ENCODE measurements at places on chromosomes 6 and 20. TPM values are rescaled to one million over a fixed set of nuclear protein-coding genes. Genes with fewer than 3 reads are reported as not detected.

The STMND1 gene
- 0.27 TPM for total RNA-seq

The WFDC12 gene
- not detected for total RNA-seq

DNA sequence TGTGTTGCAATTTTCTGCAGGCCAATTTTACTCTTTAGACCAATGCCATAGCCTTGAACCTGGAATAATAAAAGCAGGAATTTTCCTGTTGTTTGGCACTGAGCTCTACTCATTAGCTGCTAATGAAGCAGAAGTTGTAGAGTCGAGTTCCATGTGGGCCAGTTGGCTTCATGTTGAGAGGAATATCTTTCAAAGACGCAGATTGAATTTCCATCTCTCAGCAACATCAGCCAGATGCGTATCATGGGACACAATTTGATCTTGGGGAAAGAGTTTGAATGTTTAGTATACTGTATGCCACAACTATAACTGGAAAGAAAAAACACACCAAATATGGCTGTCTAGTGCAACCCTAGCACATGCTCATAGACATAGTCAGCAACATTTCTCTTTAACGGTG, 259.6 kb downstream of the BCKDHB start:
- no peaks in the 10 kb centered on the region for H3K36me3 ChIP-seq
- H3K27me3 ChIP-seq: no peaks in the 10 kb centered on the region
- H3K4me1 ChIP-seq: peaks cover 5% of the 10 kb centered on the region
- no peak overlapping the region for H3K4me3 ChIP-seq
- DNase-seq: no peak

DNA sequence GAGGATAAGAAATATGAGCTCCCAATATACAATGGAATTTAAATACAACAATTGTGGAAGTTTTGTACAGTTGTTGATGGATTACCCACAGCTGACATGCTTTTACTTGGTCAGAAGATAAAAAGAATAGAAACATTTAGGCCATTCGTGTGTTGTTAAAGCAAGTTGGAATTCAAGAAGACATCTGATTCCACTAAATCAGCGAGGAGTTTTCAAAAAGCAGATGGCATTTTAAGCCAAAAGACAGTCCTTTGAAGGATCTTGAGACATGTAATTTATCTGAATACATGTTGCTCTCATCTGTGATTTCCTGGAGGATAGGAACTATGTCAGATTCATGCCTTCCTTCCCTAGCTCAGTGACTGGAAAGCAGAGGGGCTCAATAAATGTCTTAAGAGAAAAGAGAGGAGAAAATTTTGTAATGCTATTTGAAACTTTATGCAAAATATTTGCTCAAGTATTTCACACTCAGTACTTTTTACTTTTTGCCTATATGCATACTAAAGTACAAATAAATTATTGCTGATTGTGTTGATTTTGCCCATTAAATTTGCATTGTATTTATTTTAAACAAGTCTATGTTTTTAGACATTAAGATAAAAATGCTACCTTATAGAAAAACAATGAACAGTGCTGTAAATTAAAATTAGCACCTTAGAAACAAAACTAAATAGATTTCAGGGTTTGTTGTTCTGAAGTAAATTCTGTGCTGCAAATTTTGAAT, 733.8 kb upstream of the FLRT3 start:
- DNase-seq: no peak
- no peak overlapping the region for H3K27ac ChIP-seq
- no peaks in the 10 kb centered on the region for H3K4me1 ChIP-seq

DNA sequence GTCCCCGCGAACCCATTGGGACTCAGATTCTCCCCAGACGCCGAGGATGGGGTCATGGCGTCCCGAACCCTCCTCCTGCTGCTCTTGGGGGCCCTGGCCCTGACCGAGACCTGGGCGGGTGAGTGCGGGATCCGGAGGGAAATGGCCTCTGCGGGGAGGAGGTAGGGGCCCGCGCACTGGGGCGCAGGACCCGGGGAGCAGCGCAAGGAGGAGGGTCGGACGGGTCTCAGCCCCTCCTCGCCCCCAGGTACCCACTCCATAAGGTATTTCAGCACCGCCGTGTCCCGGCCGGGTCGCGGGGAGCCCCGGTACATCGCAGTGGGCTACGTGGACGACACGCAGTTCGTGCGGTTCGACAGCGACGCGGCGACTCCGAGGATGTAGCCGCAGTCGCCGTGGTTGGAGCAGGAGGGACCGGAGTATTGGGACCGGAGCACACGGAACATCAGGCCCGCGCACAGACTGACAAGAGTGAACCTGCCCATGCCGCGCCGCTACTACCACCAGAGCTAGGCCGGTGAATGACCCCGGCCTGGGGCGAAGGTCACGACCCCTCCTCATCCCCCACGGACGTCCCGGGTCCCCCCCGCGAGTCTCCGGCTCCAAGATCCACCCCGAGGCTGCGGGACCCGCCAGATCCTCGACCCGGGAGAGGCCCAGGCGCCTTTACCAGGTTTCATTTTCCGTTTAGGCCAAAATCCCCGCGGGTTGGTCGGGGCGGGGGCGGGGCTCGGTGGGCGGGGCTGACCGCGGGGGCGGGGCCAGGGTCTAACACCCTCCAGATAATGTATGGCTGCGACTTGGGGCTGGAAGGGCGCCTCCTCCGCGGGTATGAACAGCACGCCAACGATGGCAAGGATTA, 15.7 kb upstream of the HLA-A start:
- peak; percentile 81 for DNase-seq
- no peaks in the 10 kb centered on the region for H3K4me1 ChIP-seq
- no peaks in the 10 kb centered on the region for H3K36me3 ChIP-seq
- H3K4me3 ChIP-seq: peak overlapping the region; percentile 48
- no peaks in the 10 kb centered on the region for H3K27me3 ChIP-seq

- no peaks in the 10 kb centered on the region for H3K27me3 ChIP-seq
- no peak for DNase-seq
- H3K36me3 ChIP-seq: no peaks in the 10 kb centered on the region
- H3K4me3 ChIP-seq: no peak overlapping the region
These were observed 37.0 kb upstream of the SAMHD1 start for GRCh38 chr20:36988494-36988966.

- peaks cover 25% of the 10 kb centered on the region for H3K36me3 ChIP-seq
- no peak for DNase-seq
- no peak overlapping the region for H3K4me3 ChIP-seq
- no peak overlapping the region for H3K27ac ChIP-seq
- no peaks in the 10 kb centered on the region for H3K4me1 ChIP-seq
These were observed 24.7 kb downstream of the ENTPD6 start for GRCh38 chr20:25220021-25220730.

GRCh38 chr6:3359973-3360726, 96.7 kb downstream of the SLC22A23 start:
- no peaks in the 10 kb centered on the region for H3K36me3 ChIP-seq
- H3K27ac ChIP-seq: no peak overlapping the region

DNA sequence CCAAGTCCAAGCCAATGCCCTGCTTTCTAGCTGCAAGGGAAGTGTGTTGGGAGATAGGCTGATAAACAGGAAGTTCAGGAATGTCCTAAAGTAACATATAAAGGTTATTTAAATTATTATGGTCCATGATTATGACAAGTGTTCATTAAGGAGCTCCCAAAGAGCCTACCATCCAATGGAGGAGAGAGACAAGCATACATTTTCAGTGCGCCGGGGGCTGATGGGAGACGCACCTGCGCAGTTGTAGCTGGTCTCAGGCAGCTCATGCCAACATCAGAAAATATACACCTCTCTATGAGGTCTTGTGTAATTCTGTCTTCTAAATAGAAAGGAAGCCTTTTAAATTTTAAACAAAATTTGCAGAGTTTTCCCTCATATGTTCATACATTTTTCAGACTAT, 12.6 kb upstream of the SFT2D1 start:
- no peak overlapping the region for H3K27ac ChIP-seq
- no peak for DNase-seq
- no peaks in the 10 kb centered on the region for H3K36me3 ChIP-seq
- H3K4me1 ChIP-seq: no peaks in the 10 kb centered on the region
- H3K4me3 ChIP-seq: no peak overlapping the region

DNA sequence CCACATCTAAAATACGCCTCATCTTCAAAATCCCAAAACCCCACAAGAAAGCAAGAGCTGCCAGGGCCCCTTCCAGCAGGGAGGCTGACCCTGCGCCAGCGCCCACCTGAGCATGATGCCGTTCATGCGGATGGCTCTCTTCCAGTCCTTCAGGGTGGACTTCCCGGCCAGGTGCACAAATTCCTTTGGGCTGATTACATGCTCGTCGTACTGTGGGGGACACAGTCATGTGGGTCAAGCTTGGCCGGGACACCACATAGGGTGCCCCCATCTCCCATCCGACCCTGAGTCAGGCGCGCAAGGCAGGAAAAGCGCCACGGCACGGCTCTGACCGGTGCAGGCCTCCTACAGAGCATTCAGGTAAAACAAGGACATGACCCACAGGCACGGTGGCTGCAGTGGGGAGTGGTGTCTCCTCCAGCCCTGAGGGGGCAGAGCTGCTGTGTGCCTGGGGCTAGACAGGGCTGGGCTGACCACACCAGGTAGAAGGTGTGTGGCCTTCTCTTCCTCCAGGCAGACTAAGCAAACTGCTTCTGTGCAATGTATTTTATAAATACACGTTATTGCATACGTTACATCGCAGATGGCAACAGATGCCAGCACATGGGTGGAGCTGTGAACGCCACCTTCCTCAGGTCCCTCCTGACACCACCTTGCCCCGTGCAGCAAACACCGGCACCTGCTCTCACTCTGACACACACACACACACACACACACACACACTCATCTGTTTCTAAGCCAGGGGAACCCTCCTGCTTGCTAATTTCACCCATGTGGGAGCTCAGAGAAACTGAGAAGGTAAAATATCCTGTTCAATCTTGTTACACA, 23.8 kb upstream of the HELZ2 start:
- H3K27ac ChIP-seq: no peak overlapping the region
- H3K4me1 ChIP-seq: no peaks in the 10 kb centered on the region
- H3K36me3 ChIP-seq: peaks cover 34% of the 10 kb centered on the region
- H3K4me3 ChIP-seq: no peak overlapping the region

DNA sequence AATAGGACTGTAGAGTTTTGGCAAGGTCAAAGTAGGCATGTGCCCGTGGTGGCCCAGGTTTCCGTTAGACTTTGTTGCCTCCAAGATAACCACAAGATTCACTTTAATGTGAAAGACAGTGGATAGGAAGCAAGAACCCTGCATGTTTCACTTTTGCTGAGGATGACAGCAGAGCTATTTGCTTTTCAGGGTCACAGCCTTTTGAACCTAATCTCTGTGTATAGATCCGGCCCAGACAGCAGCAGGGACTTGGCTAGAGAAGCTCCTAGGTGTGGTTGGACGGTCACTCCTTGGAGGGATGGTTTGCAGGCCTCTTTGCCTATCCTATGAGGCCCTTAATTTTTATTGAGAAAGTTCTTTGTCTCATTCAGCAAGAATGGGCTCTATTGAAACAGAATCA, 538.8 kb downstream of the HACE1 start:
- H3K4me1 ChIP-seq: no peaks in the 10 kb centered on the region
- no peak for DNase-seq
- H3K4me3 ChIP-seq: no peak overlapping the region
- no peaks in the 10 kb centered on the region for H3K27me3 ChIP-seq

- H3K4me3 ChIP-seq: no peak overlapping the region
- DNase-seq: no peak
- H3K36me3 ChIP-seq: peaks cover 40% of the 10 kb centered on the region
- H3K27ac ChIP-seq: no peak overlapping the region
- H3K27me3 ChIP-seq: no peaks in the 10 kb centered on the region
These were observed 24.8 kb downstream of the NFYA start for GRCh38 chr6:41097467-41098090.

- H3K4me1 ChIP-seq: peaks cover 64% of the 10 kb centered on the region
- no peaks in the 10 kb centered on the region for H3K27me3 ChIP-seq
- H3K36me3 ChIP-seq: no peaks in the 10 kb centered on the region
- no peak for DNase-seq
These were observed 6.3 kb upstream of the RAMACL start for GRCh38 chr6:166592821-166593220.

DNA sequence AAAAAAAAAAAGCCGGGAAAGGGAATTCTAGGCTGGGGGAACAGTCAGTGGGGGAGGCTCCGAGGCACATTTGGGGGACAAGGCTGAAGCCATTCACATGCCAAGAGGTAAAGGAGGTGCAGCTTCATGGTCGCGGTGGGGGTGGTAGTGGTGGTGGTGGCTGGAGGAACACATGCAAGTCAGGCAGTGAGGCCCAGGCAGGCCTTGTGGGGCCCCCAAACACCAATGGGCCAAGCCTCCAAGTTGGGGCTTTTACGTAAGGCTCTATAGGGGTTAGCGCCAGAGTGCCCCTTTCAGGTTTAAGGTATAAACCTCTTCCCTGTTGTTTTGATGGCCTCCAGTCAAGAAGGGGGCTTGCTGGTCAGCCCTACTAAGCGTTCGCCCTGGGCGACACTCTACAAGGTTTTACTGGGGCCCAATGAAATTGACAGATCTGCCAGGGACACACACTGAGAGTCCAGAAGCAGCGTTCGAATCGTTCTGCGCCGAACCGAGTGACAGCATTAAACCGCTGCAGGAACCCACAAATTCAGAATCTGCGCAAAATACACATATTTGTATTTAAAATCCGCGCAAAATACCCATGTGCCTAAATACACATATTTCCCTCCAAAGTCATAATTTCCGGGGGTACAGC, 818 bp upstream of the AP5S1 start:
- H3K36me3 ChIP-seq: peaks cover 11% of the 10 kb centered on the region
- H3K4me3 ChIP-seq: no peak overlapping the region
- no peaks in the 10 kb centered on the region for H3K27me3 ChIP-seq
- H3K27ac ChIP-seq: peak overlapping the region; percentile 98
- peaks cover 25% of the 10 kb centered on the region for H3K4me1 ChIP-seq
- DNase-seq: peak; percentile 72

DNA sequence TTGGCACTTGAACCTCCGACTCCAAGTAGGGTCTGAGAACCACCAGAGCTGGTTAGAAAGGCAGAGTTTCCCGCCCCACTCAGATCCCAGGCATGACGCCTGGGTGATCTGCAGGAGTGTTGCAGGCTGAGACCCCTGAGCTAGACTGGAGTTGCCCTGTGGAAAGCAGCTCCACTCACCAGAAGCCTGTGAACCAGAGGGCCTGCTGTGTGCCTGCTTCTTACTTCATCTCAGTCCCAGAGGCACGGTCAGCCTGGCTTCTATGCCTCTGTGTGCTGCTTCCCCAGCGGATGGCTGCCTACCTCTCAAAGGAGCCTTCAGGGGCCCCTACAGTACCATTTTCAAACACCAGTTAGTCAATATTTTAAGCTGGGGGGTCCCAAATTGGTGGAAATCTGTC, 15.6 kb upstream of the CCN6 start:
- H3K27me3 ChIP-seq: no peaks in the 10 kb centered on the region
- no peak overlapping the region for H3K4me3 ChIP-seq
- peak; percentile 77 for DNase-seq
- H3K36me3 ChIP-seq: no peaks in the 10 kb centered on the region
